Activated naive CD4-positive, alpha-beta T cell treated with anti-CD3 and anti-CD28 coated beads, Interleukin-2, amount 10 ng/mL, durations not matched to agents 7 days and 5 days (primary cell): ENCODE measurements at places on chromosomes 6 and 20.

GRCh38 chr20:54163402-54163801 is 10.4 kb downstream of the CYP24A1 start:
- DNase-seq = no peak

GRCh38 chr6:39590871-39591393 is 134.3 kb downstream of the KIF6 start:
- no peak for DNase-seq

DNA sequence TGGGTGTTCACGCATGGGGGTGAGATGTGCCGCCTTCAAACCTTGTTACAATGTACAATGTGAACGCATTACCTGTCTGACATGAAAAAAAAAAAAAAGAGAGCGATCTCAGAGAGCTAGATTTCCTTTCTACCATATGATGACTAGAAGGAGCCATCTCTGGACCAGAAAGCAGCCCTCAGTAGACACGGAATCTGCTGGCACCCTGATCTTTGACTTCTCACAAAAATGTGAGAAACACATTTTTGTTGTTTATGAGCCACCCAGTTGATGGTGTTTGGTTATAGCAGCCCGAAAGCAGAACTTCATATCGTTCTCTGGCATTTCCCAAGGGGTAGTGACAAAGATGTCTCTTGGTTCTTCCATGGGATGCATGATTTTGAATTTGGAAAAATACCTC is 33.5 kb upstream of the EPB41L1 start:
- DNase-seq = no peak

DNA sequence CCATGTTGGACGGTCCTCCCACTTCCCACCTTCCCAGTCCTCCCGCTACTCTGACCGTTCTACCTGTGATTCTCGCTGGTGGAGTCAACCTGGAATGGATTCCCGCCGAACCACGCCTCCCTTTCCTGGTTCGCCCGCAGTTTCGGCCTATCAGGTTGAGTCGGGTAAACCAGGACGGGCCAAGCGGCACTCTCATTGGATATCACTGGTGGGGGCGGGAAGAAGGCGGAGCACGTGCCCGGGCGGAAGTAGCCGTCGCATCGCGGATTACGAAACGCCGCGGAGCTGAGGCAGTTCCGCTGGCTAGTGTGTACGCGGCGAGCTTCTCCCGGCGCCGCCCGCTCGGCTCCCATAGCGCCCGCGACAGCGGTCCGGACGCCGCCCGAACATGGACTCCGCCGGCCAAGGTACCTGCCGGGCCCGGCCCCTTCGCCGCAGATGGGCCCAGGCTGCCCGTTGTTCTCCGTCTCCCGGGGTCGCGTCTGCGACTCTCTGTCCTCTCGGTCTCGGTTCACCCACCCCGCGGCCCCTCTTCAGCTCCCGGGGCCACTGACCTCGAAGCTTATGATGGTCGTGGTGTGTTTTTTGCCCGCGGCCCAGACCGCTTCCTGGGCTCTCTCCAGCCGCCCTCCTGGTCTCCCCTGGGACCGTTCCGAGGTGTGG is at the start of gene TPD52L2:
TPD52L2 (plus strand) TSS at position 293 of the 663 bp plus-strand sequence; CDS start at position 389, 96 bp downstream.
- peak; percentile 99 for DNase-seq

- no peak for DNase-seq
These were observed 29.2 kb downstream of the MBOAT1 start for GRCh38 chr6:20182926-20183521.

GRCh38 chr6:132715204-132715603 is 1.3 kb upstream of the VNN1 start:
- DNase-seq = no peak

- no peak for DNase-seq
These were observed 40.1 kb downstream of the JAG1 start for GRCh38 chr20:10633718-10634117.

DNA sequence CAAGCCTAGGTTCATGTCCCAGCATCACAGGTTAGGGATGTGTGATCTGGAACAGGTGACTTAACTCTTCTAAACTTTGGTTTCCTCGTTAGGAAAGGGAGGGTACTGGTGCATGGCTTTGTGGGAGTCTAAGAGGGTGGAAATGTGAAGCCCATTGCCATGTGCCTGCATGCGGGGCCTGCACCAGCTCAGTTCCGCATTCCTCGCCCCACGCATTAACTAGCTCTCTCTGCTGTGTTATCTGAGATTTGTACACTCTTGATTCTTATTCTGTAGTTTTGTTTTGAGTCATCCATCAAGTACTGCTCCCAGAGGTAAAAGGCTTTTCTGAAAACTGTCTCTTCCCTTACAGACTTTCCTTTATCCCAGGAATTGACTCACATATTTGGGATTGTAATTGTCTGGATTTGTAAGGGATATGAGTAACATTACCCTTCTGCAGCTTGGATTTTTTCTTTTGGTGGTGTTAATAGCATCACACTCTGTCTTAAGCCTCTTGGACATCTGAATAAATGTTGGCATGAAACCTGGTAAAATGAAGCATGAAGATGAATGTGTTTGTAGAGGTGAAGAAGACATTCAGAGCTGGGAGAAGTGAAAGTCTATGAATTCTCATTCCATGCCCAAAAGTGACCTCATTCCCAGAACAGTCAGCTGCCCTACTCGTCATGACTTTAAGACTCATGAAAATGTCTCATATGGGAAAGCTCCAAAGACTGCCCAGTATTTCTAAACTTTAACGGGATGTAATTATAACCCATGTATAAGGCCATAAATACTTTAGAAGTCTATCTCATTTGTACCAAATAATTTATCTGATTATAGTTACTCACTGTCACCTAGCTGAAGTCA is 357.3 kb downstream of the FOXA2 start:
- DNase-seq = no peak

DNA sequence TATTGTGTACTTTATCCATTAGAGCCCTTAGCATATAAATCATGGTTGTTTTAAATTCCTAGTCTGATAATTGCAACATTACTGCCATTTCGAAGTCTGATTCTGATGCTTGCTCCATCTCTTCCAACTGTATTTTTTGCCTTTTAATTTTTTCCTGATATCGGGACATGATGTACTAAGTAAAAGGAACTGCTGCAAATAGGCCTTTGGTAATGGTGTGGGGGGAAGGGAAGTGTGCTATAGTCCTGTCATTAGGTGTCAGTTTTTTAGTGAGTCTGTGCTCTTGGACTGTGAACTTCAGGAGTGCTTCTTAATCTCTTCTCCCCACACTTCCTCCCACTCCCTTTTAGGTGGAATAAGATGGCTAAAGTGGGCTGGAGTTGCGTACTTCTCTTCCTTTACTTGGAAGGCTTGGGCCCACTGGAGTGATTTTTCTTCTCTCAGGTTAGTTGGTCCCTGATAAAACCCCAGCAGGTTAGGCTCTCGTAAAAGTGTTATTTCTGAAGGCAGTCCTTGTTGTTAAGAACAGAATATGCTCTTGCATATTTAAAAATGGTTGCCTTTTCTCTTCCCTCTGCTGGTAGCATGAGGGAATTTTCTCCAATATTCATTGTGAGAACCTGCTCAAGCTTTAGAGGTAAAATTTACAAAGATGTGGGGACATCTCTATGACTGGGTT is 18.1 kb downstream of the STXBP5 start:
- DNase-seq = no peak

GRCh38 chr6:75893776-75894152 is 144.7 kb downstream of the MYO6 start:
- no peak for DNase-seq

- DNase-seq = no peak
These were observed 178.2 kb upstream of the CST7 start for GRCh38 chr20:24770628-24771541.

- DNase-seq = no peak
These were observed 31.5 kb downstream of the PDRG1 start for GRCh38 chr20:31920275-31920855.

GRCh38 chr6:24856901-24857670 is 58.4 kb upstream of the ARMH2 start:
- DNase-seq = no peak

GRCh38 chr6:137237413-137238170 is 18.4 kb upstream of the IFNGR1 start:
- no peak for DNase-seq

DNA sequence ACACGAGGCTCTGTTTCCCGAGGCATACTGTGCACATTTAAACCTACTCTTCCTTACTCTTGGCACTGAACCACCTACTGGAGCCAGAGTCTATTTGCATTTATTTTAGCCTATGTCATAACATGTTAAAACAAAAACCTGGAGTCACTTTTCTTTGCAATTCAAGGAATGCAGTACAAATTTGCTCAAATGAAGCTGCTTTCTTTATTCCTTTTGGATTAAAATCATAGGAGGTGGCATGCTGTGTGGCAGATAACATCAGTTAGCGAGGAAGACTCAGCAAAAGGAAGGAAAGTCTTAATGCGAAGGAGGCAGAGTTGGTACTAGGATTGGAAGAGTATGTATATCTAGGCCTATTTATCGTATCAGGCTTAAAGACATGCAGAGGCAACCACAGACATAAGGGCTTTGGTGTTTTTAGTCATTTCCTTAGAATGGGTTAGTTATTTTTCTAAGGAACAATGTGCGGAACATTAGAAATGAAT is 92.9 kb downstream of the SAMD3 start:
- DNase-seq = no peak
